ENCODE measurements at places on chromosomes 5 and 9.
A peak's percentile ranks its signal among the peaks of the same experiment; 100 is the strongest.

GRCh38 chr9:70392850-70393249 lies 21.6 kb downstream of the KLF9 start:
- peaks cover 5% of the 10 kb centered on the region for H3K36me3 ChIP-seq
- no peak for DNase-seq
- no peak overlapping the region for H3K27ac ChIP-seq
- no peak overlapping the region for H3K4me3 ChIP-seq

GRCh38 chr9:120562861-120563443 lies 17.0 kb downstream of the CDK5RAP2 start:
- no peaks in the 10 kb centered on the region for H3K27me3 ChIP-seq

- H3K27ac ChIP-seq = no peak overlapping the region
- DNase-seq = no peak
- H3K36me3 ChIP-seq = no peaks in the 10 kb centered on the region
- H3K4me3 ChIP-seq = no peak overlapping the region
- H3K4me1 ChIP-seq = no peaks in the 10 kb centered on the region
These were observed 71.1 kb downstream of the TNC start for GRCh38 chr9:115046824-115047223.

GRCh38 chr5:25701936-25702335 lies 1057.2 kb upstream of the CDH10 start:
- no peak overlapping the region for H3K4me3 ChIP-seq
- no peak overlapping the region for H3K27ac ChIP-seq
- DNase-seq = no peak
- H3K4me1 ChIP-seq = no peaks in the 10 kb centered on the region
- no peaks in the 10 kb centered on the region for H3K27me3 ChIP-seq

GRCh38 chr5:72314571-72315172 lies 5.4 kb downstream of the MRPS27 start:
- H3K4me1 ChIP-seq = peaks cover 39% of the 10 kb centered on the region
- no peak overlapping the region for H3K27ac ChIP-seq
- no peak for DNase-seq
- peaks cover 37% of the 10 kb centered on the region for H3K36me3 ChIP-seq
- no peaks in the 10 kb centered on the region for H3K27me3 ChIP-seq
- H3K4me3 ChIP-seq = no peak overlapping the region

DNA sequence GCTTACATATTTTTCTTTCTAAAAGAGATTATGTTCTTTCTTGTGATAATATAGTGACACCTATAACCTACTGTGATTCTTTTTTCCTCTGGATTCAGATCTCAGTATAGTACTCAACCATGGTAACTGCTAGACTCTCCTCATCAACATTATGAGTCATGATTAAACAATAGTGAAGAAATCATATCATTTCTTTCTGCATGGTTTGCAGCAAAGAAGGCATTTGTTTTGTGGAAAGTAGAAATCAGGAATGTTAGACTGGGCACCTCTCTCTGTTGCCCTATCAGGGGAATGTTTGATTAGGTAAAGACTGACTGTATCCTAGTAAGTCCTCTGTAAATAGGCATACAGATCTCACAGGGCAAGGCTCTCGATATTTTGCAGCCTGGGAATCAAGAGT lies 25.6 kb upstream of the SMC2 start:
- no peaks in the 10 kb centered on the region for H3K27me3 ChIP-seq
- no peaks in the 10 kb centered on the region for H3K4me1 ChIP-seq
- no peak overlapping the region for H3K27ac ChIP-seq
- H3K36me3 ChIP-seq = no peaks in the 10 kb centered on the region
- no peak for DNase-seq

DNA sequence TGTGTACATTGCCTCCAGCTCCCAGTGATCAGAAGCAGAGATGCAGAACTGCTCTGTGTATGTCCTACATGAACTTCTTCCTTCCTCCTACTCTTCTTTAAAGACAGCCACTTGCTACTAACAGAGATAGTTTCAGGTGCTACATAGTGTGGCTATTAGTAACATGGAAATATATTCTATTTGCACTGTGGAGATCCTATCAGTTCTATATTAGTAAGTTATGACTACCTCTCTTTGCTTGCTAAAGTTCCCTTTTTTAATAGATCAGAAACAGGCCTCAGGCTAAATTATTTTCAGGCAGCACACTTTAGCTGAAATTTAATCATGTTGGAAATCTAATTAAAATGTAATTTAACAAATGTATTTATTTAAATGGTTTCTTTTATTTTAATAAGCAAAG lies 64.4 kb upstream of the TNFSF8 start:
- no peaks in the 10 kb centered on the region for H3K36me3 ChIP-seq
- no peaks in the 10 kb centered on the region for H3K27me3 ChIP-seq
- no peak overlapping the region for H3K27ac ChIP-seq

DNA sequence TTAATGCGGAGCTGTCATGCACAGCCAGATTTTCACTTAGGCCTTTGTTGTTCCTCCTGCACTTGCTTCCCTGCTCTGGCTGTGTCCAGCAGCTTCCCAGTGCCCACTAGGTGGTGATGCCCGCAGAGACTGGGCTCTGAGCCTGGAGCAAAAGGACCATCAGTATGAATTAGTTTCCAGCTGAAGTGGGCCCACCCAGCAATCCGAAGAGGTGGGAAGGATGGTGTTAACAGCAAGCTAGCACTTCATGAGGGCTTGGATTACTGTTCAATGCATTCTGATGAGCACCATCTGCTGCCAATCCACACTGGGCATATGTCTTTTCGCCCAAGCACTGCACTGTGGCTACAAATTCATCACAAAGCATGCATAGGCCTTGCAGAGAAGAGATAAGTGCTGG lies 459.1 kb downstream of the SPOCK1 start:
- H3K27ac ChIP-seq = no peak overlapping the region
- H3K4me3 ChIP-seq = no peak overlapping the region
- no peak for DNase-seq
- H3K36me3 ChIP-seq = no peaks in the 10 kb centered on the region
- no peaks in the 10 kb centered on the region for H3K4me1 ChIP-seq

DNA sequence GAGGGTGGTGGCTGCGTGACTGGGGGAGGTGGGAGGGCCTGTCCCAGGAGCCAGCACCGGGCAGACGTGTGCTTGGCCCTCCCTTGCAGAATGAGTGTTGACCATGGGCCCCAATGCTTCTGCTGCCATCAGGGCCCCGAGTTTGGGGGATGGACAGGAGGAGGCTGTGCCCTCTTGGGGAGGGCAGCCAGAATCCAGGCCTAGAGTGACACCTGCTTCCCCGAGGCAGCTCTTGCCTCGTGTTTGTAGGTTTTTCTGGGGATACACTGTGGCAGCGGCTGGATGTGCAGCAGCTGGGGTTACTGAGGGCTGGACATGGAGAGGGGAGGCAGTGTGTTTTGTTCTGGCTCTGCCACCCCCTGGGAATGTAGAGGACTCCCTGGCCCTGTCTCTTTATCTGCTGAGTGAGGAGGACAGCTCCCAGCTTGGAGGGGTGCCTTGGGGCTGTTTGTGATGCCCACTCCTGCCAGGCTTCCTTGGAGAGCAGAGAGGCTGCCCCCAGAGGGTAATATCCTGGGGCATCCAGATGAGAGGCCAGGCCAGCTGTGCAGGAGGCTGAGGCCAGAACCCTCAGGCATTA lies 22.7 kb downstream of the WNK2 start:
- H3K4me3 ChIP-seq = no peak overlapping the region
- H3K36me3 ChIP-seq = no peaks in the 10 kb centered on the region
- H3K27ac ChIP-seq = no peak overlapping the region
- DNase-seq = no peak
- peaks cover 4% of the 10 kb centered on the region for H3K4me1 ChIP-seq
- H3K27me3 ChIP-seq = peaks cover 8% of the 10 kb centered on the region

DNA sequence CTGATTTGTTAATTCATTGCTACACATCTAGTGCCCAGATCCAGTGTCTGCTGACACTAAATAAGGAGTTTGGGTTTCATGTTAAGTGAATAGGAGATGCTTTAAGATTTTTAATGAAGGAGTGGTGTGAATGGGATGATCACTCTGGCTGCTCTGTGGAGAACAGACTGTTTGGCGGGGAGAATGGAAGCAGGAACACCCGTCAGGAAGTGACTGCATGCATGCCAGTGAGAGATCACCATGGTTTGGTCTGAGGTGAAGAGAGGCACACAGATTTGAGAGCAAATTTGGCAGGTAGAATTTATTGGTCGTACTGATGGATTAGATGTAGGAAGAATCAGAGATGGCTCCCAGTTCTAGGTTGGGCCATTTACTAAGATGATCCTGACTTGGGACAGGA lies 19.8 kb downstream of the ATP6V0E1 start:
- H3K27ac ChIP-seq = no peak overlapping the region
- no peak for DNase-seq
- H3K36me3 ChIP-seq = peaks cover 10% of the 10 kb centered on the region
- peaks cover 31% of the 10 kb centered on the region for H3K4me1 ChIP-seq

DNA sequence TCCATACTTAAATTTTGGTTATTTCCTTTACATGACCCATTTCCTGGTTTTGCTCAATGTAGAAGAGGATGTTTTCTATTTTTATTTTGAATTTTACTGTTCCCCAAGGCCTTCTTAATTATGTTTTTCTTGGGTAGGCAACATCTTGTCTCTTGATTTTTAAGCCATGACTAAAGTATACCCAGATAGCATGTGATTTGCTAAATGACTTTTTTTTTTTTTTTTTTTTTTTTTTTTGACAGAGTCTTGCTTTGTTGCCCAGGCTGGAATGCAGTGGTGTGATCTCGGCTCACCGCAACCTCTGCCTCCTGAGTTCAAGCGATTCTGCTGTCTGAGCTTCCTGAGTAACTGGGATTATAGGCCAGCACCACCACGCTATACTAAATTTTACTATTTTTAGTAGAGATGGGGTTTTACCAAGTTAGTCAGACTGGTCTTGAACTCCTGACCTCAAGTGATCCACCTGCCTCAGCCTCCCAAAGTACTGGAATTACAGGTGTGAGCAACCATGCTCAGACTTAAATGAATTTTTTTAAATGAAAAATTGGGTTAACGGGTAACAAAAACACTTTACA lies 198.6 kb upstream of the DAB2 start:
- no peaks in the 10 kb centered on the region for H3K36me3 ChIP-seq
- H3K27ac ChIP-seq = no peak overlapping the region
- peaks cover 5% of the 10 kb centered on the region for H3K27me3 ChIP-seq
- DNase-seq = no peak

- H3K4me1 ChIP-seq = peaks cover 85% of the 10 kb centered on the region
- peak overlapping the region; percentile 30 for H3K4me3 ChIP-seq
- DNase-seq = peak; percentile 53
These were observed 38.7 kb upstream of the SEMA4D start for GRCh38 chr9:89536600-89536999.

- DNase-seq = no peak
- H3K27ac ChIP-seq = no peak overlapping the region
- H3K36me3 ChIP-seq = no peaks in the 10 kb centered on the region
- no peak overlapping the region for H3K4me3 ChIP-seq
These were observed 473.7 kb upstream of the PTGER4 start for GRCh38 chr5:40206030-40206429.

- H3K4me1 ChIP-seq = no peaks in the 10 kb centered on the region
- no peak overlapping the region for H3K4me3 ChIP-seq
- no peaks in the 10 kb centered on the region for H3K36me3 ChIP-seq
- no peak for DNase-seq
- H3K27ac ChIP-seq = no peak overlapping the region
These were observed 536.5 kb downstream of the CDK5RAP2 start for GRCh38 chr9:120043448-120043847.

DNA sequence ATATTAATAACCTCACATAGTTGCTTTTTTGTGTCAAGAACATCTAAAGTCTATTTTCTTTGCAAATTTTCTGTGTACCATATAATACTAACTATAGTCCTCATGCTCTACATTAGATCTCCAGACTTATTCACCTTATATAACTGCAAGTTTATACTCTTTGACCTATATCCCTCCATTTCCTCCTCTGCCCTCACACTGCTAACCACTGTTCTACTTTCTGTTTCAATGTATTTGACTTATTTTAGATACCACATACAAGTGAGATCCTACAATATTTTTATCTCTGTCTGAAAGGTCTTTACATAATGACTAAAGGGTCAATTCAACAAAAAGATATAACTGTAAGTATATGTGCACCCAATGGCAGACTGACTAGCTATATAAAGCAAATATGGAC lies 789.7 kb upstream of the ZNF608 start:
- H3K4me1 ChIP-seq = no peaks in the 10 kb centered on the region
- no peak overlapping the region for H3K27ac ChIP-seq
- no peaks in the 10 kb centered on the region for H3K36me3 ChIP-seq

- no peaks in the 10 kb centered on the region for H3K36me3 ChIP-seq
- H3K4me3 ChIP-seq = no peak within 1 kb of the TSS
- H3K27ac ChIP-seq = no peak within 1 kb of the TSS
- H3K27me3 ChIP-seq = peaks cover 19% of the 10 kb centered on the region
These were observed at the start of gene STK32A for GRCh38 chr5:147234825-147235635. TSS of gene STK32A (plus strand) at chr5:147235026. CDS start at chr5:147239635, 4,609 bp downstream.

GRCh38 chr5:31133488-31133887 lies 60.0 kb upstream of the CDH6 start:
- no peaks in the 10 kb centered on the region for H3K27me3 ChIP-seq
- H3K4me3 ChIP-seq = no peak overlapping the region
- no peaks in the 10 kb centered on the region for H3K4me1 ChIP-seq
- H3K27ac ChIP-seq = no peak overlapping the region

GRCh38 chr5:143190260-143190810 lies 213.2 kb downstream of the NR3C1 start:
- no peak overlapping the region for H3K4me3 ChIP-seq
- DNase-seq = no peak
- peaks cover 6% of the 10 kb centered on the region for H3K4me1 ChIP-seq
- H3K36me3 ChIP-seq = peaks cover 3% of the 10 kb centered on the region

GRCh38 chr5:178199581-178200434 lies 4.5 kb upstream of the HNRNPAB start:
- H3K27ac ChIP-seq = no peak overlapping the region
- H3K4me3 ChIP-seq = no peak overlapping the region

- H3K4me1 ChIP-seq = peaks cover 55% of the 10 kb centered on the region
- peak overlapping the region; percentile 57 for H3K4me3 ChIP-seq
- H3K36me3 ChIP-seq = peaks cover 2% of the 10 kb centered on the region
- peak; percentile 82 for DNase-seq
These were observed 19.7 kb downstream of the CAMSAP1 start for GRCh38 chr9:135887585-135888050.

DNA sequence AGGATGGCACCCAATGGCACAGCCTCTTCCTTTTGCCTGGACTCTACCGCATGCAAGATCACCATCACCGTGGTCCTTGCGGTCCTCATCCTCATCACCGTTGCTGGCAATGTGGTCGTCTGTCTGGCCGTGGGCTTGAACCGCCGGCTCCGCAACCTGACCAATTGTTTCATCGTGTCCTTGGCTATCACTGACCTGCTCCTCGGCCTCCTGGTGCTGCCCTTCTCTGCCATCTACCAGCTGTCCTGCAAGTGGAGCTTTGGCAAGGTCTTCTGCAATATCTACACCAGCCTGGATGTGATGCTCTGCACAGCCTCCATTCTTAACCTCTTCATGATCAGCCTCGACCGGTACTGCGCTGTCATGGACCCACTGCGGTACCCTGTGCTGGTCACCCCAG lies 25.4 kb downstream of the HRH2 start:
- DNase-seq = no peak
- no peak overlapping the region for H3K27ac ChIP-seq
- H3K27me3 ChIP-seq = no peaks in the 10 kb centered on the region

- no peak overlapping the region for H3K27ac ChIP-seq
- no peaks in the 10 kb centered on the region for H3K36me3 ChIP-seq
- no peaks in the 10 kb centered on the region for H3K4me1 ChIP-seq
- DNase-seq = peak; percentile 76
These were observed 32.6 kb upstream of the EGFL7 start for GRCh38 chr9:136629879-136630661.

Data from activated naive CD4-positive, alpha-beta T cell treated with anti-CD3 and anti-CD28 coated beads, Interleukin-2, amount 10 ng/mL, durations not matched to agents 7 days and 5 days (primary cell).